ENCODE measurements at places on chromosomes 7 and 10.

DNA sequence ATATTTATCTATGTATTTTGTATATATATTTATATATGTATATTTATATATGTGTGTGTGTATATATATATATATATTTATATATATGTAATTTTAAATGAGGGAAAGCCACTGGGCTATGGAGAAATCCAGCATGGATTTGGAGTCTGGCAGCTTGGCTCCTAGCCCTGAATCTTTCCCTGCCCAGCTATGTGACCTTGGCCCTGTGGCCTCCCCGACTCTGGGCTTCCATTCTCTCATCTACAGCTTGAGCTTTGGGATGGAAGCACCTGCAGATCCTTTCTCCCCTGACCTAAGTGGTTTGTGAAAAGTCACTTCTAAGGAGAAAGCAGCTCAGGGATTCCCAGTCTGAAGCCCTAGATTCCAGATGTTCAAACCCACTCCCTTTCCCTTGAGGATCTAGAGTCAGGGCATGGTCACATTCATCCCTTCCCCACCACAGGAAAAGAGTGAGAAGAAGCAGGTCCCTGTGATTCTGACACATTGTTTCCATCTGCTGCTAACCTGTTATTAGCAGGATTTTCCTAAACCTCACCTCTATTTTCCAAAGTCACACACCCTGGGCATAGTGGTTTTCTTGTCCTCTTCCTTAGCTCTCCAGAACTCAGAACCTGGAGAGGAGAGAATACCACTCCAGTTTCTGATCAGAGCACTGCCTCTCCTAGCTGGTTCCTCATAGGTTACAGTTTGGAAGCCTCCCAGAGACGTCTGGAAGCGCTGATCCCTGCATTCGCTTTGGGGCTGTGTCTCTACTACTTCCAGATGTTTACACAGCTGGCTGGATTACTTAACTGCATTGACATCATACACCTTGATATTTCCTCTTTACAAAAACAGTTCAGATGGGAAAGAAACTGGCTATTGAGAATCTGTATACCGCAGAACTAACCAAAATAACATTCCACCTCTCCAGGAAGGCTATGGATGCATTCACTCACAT, 327.5 kb upstream of the ZMIZ1 start:
- DNase-seq: no peak

DNA sequence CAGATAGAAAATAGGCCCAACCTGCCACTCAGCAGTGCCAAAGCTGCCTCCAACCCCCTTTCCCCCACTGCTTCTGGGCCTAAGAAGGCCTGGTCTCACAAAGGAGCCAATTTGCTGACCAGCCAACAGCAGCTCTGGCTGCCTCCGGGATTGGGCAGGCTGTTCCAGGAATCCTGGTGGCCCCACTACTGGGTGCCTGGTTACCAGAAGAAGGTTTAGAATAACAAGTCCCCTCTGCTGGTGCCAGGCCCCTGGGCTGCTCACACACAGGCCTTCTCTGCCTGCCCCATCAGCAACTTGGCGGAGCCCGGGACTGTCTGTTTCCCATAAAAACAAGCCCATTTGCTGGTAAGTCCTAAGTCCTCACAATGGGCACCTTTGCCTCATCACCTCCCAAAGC, 1.2 kb downstream of the PHKG1 start:
- no peak for DNase-seq

DNA sequence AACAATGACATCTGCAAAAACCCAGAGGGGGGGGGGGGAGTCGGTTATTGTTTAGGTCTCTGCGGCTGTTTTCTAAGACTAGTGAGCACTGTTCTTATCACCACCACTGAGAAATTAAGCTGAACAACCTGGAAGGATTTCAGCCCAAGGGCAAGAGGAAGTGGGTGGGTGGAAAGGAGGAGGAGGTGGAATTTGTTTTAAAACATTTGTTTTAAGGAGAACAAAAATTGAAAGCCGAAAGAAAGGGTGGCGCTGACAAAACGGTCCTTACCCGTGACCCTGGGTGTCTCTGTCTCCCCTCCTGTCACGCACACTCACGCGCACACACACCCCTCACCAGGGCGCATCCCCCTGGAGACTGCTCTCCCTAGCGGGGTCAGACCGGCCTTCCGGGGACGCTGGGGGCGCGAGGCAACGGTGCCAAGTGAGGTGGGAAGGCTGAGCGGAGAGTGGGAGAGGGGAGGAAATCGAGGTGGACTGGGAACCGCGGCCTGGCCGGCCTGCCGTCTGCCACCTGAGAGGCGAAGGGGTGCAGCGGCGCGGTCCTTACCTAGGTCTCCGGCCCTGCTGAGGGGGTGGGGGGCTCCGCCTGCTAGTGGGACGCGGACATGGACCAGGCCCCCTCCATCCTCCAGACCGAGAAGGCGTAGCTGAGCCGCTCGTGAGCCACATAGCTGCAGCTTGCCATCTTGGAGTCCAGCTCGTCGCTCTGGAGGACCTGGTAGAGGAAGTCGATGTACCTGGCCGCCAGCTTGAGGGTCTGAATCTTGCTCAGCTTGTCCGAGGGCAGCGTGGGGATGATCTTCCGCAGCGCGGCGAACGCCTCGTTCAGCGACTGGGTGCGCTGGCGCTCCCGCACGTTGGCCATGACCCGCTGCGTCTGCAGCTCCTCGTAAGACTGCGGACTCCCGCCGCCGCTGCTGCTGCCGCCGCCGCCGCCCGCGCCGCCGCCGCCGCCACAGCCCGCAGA, 1.0 kb downstream of the TWIST1 start:
- DNase-seq: no peak

DNA sequence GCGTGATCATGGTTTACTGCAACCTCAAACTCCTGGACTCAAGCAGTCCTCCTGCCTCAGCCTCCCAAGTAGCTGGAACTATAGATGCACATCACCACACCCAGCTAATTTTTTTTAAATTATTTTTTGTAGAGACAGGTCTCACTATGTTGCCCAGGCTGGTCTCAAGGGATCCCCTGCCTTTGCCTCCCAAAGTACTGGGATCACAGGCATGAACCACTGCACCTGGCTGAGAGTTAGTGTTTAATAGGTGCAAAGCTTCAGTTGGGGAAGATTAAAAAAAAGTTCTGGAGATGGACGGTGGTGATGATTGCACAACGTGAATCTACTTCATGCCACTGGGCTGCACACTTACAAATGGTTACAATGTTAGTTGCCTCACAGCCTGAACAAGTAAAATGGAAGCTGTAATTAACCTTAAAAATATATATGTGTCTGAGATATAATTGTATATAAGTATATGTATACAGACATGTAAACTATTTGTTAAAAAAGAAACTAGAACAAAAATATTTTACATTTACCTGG, 106.4 kb upstream of the ZNF438 start:
- DNase-seq: no peak

GRCh38 chr7:67251986-67252558, 255.4 kb downstream of the TYW1 start:
- no peak for DNase-seq

DNA sequence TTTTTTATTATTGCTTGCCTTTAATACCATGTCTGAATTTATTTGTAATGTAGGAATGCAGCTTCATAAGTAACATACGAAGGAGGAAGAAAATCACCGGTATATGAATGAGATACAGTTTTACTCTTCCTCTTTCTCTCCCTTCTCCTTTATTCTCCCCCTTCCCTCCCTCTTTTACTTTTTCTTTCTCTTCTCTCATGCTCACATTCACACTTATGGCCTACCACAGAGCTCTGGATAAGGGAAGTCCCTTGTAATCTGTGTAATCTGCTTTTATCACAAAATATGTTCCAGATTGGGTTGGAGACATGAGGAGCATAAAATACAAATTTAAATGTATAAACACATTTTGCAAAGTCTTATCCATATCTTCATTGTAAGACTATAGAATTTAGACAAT, 59.4 kb downstream of the MDFIC start:
- DNase-seq: no peak
